ENCODE measurements at places on chromosomes 12 and 14.

DNA sequence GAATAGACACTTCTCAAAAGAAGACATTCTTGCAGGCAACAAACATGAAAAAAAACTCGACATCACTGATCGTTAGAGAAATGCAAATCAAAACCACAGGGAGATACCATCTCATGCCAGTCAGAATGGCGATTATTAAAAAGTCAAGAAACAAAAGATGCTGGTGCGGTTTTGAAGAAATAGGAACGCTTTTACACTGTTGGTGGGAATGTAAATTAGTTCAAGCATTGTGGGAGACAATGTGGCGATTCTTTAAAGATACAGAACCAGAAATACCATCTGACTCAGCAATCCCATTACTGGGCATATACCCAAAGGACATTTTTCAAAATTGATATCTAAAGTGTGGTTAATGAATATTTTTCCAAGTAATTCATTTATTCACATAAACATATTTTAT lies 39.6 kb upstream of the LIN7A start:
- DNase-seq, result no peak

- no peak for DNase-seq
Observed at GRCh38 chr12:51837286-51837685, 11.2 kb downstream of the FIGNL2 start.

DNA sequence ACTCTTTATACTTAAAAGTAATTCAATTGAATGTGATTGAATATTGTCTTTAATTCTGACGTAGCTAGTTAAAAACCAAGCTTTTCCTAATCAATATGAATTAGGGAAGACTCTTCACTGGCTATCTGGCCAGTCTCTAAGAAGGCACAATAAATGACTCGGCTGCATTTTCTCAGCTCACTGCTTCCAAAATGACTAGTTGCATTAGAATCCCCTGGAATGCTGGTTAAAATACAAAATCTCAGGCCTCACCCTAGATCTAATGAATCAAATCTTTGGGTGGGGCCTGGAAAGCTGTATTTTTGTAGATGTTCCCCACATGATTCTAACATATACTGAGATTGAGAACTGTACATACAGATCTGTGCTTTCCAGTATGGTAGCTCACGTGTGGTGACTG lies 242.1 kb downstream of the CHST11 start:
- no peak for DNase-seq

DNA sequence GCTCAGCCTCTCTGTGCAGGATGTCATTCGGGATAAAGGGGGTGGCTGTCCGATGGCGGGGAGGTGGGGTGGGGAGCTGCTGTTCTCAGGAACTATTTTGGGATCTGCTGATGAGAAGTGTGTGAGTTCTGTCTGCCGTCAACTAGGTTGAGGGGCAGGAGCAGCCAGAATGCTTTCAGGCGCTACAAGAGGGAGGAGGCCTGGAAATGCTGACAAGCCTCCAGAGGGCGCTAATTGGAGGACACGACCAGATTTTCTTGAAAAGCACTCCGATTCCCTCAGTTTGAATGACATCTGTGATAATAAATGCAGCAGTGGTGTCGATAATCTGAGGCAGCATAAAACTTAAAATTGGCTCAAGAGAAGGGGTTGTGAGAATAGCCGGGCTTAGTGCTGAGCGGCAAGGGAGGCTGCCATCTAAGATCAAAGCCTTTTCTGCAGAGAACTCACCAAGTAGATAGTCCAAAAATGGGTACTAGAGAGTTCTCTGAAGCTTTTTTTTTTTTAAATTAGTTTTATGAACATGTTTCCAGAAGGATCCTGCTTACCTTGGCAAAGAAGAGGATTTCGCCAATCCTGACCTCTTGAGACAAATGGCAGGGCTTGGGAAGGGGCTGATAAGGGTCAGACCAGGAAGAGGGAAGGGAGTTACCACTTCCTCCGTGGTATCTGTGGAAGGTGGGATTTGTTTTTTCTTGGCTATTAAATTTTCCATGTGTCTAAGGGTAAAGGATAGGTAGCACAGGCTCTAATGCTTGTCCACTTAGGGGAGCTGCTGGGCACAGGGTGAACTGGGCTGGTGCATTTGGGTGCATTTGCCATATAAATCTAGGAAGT lies 94.4 kb downstream of the CRACR2A start:
- peak; percentile 36 for DNase-seq

DNA sequence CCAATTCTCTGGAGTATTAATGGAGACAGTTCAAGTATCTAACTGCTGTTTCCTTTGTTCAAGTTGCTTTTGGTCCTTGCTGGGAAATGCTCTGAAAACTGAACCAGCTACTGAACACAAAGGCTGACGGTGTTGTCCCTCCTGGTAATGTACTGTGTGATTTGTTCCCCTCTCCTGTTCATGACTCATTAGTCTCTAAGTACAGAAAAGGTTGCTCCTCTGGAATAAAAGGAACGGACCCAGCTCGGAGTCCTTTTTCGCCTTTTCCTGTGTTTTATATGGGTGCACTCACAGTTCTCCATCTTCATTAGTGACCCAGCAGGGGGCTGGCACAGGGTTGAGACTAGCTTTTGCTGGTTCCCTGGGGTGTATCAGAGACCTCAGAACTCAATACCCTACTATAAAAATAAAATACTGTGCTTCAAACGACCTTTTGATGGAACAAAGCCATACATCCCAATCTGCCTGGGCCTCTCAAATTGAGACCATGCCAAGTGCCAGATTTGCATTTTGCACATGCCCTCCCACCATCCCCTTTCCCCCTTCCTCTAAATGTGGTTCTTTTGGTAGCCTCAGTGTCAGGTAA lies 269.7 kb downstream of the RAD51B start:
- DNase-seq, result no peak

DNA sequence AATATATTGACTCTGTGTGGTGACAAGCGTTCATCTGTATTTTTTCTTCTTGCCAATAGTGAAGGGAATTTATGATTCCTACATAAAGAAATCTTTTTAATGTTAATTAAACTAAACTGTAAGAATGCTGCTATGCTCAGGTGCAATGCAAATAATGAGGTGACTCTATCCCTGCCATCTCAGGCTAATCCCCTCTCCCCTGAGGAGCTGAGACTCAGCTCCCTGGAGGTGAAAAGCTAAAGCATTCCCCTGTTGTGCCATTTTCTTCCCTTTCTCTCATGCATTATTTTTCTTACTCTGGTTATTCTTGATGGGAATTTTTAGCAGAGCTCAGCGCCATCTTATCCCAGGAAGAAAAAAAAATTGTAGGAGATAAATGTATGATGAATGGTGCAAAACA lies 113.9 kb upstream of the FGD4 start:
- no peak for DNase-seq

GRCh38 chr14:45084946-45085346 lies 1.0 kb downstream of the PRPF39 start:
- DNase-seq, result no peak

DNA sequence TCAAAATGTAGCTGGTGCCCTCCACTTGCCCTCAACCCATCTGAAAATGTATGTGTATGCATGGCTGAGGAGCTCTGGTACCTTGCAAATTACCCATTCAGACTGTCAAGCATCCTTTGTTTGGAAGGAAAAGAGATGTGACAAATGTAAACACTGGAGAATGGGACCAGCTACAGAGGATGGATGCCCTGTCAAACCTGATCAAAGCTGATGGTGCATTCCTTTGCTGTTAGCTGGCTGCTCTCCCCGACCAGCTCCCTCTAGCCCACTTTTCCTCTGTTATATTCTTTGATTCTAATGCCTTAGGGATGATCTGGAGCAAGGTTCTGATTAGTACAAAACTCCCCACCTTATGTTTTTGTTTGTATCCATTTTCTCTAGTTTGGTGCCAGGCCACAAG lies 310.3 kb downstream of the C12orf75 start:
- DNase-seq, result no peak

GRCh38 chr14:22476005-22476751 lies 112.8 kb downstream of the DAD1 start:
- DNase-seq, result no peak

DNA sequence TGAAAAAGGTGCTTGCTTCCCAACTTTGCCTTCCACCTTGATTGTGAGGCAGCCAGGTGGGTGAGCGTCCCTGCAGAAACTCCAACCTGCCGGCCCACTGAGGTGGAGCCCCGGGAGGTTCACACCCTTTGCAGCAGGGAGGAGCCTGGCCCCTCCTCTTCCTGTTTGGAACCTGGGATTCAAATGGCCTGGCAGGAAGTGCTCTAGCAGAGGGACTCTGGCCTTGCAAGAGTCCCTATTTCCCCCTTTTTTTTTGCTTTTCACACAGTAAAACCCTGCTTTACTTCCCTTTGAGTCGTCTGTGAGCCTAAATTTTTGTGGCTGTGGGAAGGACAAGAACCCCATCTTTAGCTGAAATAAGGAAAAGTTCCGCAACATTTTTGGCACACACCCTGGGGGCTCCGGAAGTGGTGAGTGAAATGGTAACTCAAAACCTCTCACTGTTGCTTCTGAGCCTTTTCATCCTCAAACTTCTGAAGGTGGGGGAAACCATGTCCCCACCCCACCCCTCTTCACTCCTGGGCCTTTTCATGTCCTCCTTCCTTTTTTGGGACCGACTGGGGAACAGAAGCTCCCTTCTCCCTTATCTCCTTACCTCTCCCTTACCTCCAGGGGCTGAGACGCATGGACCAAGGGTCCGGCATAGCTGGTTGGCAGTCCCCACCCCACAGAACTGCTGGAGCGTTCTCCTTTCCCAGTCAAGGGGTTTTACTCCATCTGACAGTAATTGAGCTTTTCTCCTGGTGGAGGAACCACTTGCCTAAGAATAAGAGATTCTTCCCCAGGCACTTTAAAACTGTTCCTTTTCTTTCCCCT lies 102.0 kb downstream of the KCNMB4 start:
- DNase-seq, result no peak

GRCh38 chr12:41924111-41924510 lies 220.6 kb downstream of the GXYLT1 start:
- DNase-seq, result no peak

DNA sequence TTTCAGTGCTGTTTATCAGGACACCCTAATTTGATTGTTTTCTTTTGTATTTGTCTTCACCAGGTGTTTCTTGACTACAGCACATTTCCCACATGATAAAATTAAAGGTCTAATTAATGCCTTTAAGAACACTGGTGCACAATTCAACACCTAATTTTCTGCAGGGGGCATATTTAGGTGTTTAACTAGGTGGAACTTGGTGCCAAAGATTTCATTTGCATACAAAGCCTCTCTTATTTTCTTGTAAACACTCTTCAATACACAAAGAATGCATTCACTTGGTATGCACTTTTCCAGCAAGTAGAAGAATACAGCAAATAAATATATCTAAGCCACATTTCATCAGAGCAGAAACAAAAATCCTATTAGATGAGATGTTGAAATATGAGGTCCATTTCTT lies 646.2 kb upstream of the FOXG1 start:
- DNase-seq, result no peak

DNA sequence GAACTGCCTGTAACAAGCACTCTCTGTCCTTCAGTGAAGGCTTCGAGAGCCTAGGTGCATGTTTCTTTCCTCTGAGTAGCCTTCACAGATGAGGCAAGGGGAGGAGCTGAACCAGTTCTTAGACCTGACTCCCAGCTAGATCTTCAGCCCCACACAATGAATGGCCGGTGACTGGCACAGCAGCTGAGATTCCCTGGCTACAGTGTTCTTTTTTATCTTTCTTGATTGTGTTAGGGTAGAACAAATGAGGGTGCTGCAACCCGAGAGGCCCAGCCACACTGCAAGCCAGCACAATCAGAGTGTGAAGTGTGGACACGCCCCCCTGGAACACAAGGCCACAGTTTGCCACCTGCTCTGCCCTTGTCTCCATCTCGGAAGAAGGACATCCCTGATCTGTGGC lies 19.1 kb upstream of the COL2A1 start:
- no peak for DNase-seq

DNA sequence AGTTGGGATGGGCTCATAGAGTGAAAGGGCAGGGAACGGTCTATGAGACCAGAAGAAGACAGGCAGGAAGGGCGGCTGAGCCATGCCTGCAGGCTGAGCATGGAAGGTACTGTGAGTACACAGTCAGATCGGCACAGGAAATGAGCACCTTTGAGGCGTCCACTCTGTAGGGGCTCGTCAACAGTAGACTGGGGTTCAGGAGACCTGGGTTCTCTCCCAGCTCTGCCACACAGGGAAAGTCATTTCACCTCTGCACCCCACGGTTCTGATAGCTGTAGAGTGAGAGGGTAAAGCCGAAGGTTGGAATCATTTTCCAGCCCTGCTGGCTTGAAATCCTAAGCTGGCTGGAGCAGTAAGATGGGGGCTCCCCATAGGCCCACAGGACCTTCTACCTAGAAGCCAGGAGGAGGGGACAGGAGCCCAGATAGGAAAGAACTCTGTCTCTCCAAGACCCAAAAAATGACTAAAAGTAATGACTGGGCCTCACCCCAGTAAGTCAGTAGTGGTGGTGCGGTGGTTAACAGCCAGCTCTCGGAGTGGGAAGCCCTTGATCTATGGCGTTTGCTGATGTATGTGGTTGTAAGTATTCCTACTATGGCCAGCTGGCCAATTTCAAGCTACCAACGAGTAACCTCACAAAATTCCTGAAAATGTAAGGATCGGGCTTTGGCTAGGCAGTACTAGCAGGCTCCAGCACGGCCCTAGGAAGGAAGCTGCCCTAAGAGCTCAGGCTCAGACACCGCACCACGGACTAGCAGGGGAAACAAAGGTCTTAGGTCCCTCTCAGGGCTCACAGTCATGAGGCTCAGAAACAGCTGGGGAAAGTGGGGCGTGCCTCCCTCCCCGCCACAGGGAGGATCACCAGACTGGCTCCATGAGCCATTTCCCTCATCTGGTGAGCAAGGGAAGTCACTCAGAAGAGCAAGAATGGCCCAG lies 10.3 kb upstream of the CD27 start:
- DNase-seq, result peak; percentile 63
